Dorsolateral prefrontal cortex (tissue), 122 donors: ENCODE measurements at places on chromosomes 4 and X.

- DNase-seq = no peak
Measured at GRCh38 chr4:129926936-129927335, 831.0 kb downstream of the C4orf33 start.

DNA sequence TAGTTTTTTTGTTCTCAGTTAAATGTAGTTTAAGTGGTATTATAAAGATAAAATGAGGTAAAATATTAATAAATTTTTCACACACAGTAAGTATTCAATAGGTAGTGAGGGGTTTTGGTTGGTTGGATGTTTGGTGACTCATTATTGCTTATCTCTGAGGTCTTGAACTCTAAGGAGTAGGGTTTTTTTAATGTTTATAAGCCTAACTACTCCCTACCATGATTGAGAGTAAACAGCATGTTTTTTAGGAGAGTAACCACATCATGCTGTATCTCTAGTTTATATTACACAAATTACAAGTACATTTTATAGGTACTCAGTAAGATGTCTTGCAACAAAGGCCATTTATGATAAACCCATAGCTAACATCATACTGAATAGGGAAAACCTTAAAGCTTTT, 181.6 kb downstream of the MAPK10 start:
- DNase-seq = no peak

GRCh38 chr4:127623797-127624083, 9.0 kb upstream of the INTU start:
- peak; percentile 58 for DNase-seq

- peak; percentile 31 for DNase-seq
Measured at GRCh38 chr4:89708903-89709421, 128.0 kb downstream of the SNCA start.

DNA sequence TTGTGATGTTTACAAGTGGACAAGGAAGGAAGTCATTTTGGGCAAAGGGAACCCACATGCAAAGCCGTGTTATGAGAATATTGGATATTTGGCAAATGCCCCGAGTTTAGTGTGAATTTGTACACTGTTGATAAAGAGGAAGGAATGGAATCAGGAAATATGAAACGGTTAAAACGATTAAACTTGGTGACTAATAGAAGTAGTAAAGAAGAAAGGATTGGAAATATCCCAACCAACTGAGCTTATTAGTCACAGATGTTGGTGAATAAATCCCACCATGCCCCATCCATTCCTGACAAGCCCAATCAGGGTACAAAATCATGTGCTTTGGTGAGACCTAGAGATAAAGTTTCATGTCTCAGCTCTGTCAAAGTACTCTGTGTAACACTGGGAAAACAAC, 22.0 kb downstream of the ARHGAP24 start:
- no peak for DNase-seq

DNA sequence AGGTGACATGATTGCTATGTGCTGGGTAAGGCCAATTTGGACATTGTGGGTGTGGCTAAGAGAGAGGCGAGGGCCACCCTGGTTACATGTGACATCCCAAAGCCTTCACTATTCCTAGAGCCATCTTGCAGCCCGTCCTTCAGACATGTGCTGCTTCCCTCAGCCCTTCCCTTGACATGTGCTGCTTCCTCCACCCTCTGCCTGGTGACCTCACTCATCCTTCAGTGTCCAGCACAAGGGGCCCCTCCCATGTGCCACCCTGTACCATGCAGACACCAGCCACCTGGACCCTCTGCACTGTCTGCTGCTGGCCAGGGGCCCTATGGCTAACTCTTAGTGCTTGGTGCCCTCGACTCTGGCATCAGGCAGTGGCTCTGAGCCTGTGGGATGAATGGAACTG, 27.4 kb downstream of the ADRA2C start:
- no peak for DNase-seq

DNA sequence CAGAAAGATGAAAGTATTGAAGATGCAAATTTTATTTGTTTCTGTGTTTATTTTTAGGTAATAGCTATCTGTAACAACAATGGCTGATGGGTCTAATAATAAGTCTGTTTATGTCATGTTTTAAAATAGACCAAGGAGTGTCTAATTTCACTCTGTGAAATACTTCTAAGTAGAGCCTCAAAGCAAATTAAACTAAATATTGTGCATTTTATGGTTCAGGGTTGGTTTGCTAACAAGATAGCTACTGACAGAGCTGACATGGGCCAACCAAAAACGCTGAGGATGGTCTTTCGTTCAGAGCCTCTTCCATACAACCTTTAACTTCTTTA, 437.6 kb upstream of the CTSO start:
- DNase-seq = no peak

- DNase-seq = no peak
Measured at GRCh38 chr4:34108391-34108790, 2135.9 kb downstream of the ARAP2 start.

- DNase-seq = no peak
Measured at GRCh38 chr4:3121110-3121509, 46.6 kb downstream of the HTT start.

DNA sequence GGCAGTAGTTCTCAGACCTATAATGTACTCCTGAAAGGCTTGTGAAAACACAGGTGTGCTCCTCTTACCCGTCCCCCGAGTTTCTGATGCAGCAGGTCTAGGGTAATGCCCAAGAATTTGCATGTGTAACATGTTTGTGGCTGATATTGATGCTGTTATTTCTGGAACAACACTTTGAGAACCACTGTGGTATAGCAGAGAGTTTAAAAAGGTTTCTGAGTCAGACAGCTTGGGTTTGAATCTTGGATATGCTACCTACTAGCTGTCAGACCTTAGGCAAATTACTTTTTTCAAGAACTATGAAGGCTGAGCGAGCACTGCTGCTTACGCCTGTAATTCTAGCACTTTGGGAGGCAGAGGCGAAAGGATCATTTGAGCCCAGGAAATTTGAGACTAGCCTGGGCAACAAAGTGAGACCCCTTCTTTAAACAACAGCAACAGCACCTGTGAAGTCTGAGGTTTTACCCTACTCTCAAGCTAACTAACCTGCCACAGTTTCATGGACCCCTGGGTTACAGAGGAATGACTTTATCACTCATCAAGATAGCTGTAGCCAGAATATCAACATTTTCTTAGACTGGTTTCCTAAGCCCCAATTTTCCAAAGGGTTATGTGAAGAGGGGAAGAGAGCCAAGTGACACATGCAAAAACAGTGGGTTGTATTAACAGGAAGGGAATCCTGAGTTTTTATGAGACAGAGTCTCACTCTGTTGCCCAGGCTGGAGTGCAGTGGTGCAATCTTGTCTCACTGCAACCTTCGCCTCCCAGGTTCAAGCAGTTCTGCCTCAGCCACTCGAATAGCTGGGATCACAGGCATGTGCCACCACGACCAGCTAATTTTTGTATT, 5.1 kb downstream of the AFF1 start:
- DNase-seq = no peak

GRCh38 chr4:184168406-184169019, 49.2 kb downstream of the ENPP6 start:
- DNase-seq = peak; percentile 67

- DNase-seq = no peak
Measured at GRCh38 chr4:171067422-171067821, 745.8 kb upstream of the GALNTL6 start.

GRCh38 chrX:9340598-9341290, 124.1 kb upstream of the TBL1X start:
- DNase-seq = peak; percentile 12

GRCh38 chr4:174919886-174920423, 1.8 kb downstream of the ADAM29 start:
- no peak for DNase-seq

GRCh38 chrX:114071412-114071811, 512.5 kb upstream of the HTR2C start:
- no peak for DNase-seq

DNA sequence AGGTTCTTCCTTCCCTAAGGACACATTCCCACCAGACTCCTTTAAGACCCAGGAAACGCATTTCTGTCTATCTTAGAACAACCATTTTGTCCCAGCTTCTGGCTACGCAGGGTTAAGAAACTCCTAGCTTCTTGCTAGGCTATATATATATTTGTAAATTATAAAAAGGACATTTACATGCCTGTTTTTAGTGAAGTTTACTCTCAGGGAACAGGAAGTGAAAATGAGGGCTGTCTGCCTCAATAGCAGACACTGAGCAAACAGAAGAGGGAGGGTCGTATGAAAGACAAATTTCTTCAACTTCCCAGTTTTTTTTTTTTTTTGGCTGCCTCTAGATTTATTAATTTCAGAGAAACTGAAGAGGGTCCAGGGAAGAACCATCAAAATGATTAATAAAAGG, 9.3 kb upstream of the FRMPD3 start:
- DNase-seq = no peak

- DNase-seq = no peak
Measured at GRCh38 chr4:135357091-135357490, 1155.5 kb upstream of the PABPC4L start.

DNA sequence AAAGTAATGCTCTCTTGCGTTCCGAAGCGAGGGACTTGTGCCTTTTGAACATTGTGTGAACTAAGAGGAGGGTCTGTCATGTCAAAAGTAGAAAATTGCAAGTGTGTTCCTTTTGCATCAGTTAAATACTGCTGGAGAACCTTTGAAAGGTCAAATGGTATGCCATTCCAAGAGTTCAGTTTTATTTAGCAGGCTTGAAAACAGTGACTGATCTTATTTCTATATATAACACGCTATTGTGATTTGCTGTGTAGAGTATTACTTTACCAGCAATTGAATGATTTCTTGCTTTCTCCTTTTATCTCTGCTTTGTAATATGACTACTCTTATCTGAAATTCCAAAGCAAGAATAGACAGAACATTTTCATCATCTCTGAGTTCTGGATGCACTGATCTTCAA, at the start of gene TECRL:
Gene TECRL (minus strand): TSS at position 151 of the 400 bp plus-strand sequence. CDS start 99 bp downstream, at position 52.
- DNase-seq = no peak

DNA sequence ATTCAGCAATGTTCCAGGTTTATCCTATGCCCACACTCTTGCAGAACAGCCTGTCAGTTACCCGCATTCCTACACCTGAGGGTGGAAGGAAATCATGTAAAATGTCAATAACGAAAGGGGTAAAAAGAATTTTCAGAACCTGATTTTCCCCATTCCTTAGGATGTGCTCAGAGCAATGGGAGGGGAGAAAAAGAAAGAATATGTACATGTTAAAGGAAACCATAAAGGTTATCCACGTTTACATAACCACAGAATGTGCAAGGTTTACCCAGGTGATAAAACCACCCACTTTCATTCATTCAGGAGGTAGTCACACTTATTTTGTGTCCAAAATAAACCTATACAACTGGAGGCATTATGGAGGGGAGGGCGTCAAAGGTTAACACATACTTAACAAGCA, 335.5 kb downstream of the ZNF674 start:
- DNase-seq = no peak

- DNase-seq = no peak
Measured at GRCh38 chr4:169042608-169043007, 32.6 kb upstream of the CBR4 start.

- no peak for DNase-seq
Measured at GRCh38 chr4:117986321-117986720, 48.0 kb upstream of the NDST3 start.

DNA sequence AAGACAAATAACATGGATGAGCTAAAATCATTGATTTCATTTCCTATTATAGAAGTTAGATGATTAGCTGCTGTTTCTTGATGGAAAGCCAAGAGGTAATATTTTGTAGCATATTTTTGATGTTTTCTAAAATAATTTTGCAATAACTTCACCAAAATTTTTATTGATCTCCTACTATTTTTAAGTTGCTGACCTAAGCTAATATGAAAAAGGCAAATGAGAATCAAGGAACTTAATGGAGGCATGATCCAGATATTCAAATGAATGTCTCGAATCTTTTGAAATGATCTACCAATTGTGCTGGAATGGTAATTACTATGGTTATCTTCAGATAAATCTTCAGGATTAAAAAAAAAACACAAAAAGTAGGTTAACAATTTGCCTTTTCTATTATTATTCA, 1591.4 kb upstream of the PCDH7 start:
- DNase-seq = no peak

DNA sequence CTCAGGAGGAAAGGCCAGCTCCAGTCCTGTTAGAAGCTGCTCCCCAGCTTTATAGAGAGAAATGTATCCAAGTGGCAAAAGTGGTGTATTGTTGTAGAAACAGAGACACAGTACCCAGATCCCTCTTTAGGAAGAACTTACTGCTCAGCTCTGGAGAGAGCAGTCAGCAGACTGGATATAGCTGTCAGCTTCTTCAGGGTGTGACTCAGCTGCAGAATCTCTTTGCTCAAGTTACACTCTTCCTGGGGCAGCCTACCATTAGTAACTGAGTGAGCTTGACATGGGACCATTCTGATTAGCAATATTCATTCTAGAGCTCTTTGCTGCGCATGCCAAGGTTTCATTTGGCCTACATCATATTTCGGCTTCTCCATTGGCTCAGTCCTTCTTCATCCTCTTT, 40.5 kb downstream of the ATP1B4 start:
- DNase-seq = no peak

- peak; percentile 44 for DNase-seq
Measured at GRCh38 chr4:152534541-152535359, 1.1 kb downstream of the FBXW7 start.

GRCh38 chrX:45859407-45859806, 658.7 kb upstream of the DIPK2B start:
- no peak for DNase-seq

- no peak for DNase-seq
Measured at GRCh38 chr4:54587107-54587891, 70.5 kb upstream of the KIT start.

- DNase-seq = no peak
Measured at GRCh38 chr4:77586951-77587383, 18.7 kb upstream of the CXCL13 start.

GRCh38 chrX:86149119-86149518, 868 bp downstream of the DACH2 start:
- no peak for DNase-seq

DNA sequence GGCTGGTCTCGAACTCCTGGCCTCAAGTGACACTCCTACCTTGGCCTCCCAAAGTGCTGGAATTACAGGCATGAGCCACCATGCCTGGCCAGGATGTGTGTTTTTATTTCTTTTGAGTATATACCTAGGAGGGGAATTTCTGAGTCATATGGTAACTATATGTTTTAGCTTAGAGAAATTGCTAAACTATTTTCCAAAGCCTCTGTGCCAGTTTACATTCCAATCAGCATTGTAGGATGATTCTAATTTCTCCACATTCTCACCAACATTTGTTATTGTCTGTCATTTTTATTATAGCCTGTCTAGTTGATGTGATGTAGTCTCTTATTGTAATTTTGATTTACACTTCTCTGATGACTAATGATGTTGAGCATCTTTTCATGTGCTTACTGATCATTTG, 1576.0 kb downstream of the RPA4 start:
- no peak for DNase-seq

- no peak for DNase-seq
Measured at GRCh38 chr4:161629694-161630441, 533.9 kb downstream of the FSTL5 start.

GRCh38 chrX:2242326-2242725, 258.4 kb downstream of the DHRSX start:
- DNase-seq = no peak
